ENCODE measurements at places on chromosomes 5 and 9.

DNA sequence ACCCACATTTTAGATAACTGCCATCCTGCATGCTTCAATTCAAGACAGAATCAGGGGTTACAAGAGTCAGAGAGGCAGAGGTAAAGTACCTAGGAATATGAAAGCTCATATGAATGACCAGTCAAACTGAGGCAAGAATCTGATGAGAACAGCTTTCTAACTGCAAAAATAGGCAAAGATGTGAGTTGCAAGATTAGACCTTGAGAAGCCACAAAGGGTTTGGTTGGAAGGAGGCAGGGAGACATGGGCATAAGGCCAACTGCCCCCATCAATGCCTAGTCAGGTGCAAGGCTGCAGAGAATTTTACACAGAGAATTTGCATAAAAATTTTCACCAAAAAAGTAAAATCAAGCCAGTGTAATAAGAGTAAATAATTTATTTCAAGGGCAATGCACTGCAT lies 12.8 kb downstream of the FAM114A2 start:
- DNase-seq: no peak

DNA sequence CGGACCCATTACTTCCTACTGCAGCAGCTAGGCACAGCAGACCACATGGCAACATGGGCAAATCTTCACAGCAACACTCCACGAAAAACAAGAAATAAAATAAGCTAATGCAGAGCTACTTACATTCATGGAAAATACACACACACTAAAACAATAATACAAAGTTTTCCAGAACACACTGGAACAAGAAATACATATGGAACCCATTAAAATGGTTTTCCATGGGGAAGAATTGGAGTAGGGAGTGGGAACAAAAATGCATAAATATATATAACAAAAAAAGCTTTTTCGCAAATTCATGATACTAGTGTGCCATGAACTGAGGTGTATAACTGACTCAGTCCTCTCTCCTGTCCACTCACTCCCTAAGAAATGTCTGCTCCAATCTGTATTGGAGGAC lies 8.3 kb downstream of the ADAMTS12 start:
- no peak for DNase-seq

DNA sequence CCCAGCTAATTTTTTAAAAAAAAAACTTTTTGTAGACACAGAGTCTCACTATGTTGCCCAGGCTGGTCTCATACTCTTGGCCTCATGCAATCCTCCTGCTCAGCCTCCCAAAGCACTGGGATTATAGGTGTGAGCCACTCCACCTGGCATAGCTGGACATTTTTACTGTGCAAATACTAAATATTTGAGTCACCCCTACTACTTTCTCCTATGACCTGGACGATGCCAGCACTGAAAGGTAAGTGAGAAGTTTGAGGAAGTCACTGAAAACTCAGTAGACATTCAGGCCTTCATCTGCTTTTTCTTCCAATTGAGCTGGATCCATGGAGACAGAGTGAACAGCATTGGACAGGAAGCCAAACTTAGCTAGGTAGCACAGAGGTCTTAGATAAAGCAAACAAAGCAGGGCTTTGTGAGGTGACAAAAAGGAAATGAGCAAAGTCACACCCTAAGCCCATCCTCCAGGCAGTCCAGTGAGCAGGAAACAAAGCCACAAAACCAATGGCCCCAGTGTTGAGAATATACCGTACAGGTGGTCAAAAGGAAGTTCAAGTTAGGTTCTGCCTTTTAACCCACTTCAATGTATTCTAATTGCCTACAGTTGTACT lies 192.6 kb upstream of the RASA1 start:
- no peak for DNase-seq

- no peak for DNase-seq
These were observed 86.9 kb upstream of the GDNF start for GRCh38 chr5:37926732-37927131.

DNA sequence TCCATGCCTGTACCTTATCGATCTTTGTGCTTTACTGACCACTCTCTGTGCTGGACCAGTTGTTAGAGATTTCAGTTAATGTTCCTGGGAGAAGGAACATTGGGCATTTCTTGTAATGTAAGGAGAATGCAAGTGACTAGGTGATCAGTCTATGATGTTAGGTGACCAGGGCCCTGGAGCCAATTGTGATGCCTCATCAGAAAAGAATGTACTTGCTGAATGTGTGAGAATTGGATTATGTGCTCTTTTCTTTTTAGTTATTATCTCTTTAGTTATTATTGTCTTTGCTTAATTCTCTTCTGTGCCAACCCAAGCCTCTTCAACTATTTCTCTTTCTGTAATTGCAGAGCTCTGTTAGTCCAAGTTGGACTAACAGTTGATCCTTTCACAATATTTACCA lies 92.9 kb downstream of the LRRC70 start:
- DNase-seq: no peak

GRCh38 chr9:694092-694402 lies 147.4 kb upstream of the DMRT1 start:
- no peak for DNase-seq

DNA sequence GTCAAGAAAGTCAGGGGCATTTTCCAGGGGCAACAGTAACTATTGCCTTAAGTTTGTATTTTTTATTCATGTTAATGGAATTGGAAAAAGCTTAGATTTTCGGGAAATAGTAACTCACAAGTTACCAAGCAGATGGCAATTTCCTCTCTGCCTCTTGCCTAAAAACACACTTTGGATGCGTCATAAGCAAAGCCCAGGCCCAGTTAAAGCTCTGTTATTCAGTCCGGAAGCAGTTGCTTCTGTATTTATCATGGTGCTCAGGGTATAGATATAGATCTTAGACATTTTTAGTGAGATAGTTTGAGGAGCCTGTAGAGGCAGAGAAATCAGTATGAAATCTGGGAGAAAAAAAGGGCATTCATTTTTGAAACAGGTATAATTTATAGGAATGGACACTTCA lies 260.3 kb upstream of the TNC start:
- no peak for DNase-seq
